Hepatocyte (in vitro differentiated cells): ENCODE measurements at places on chromosomes 7 and 10. TPM values are rescaled to one million over a fixed set of nuclear protein-coding genes. Genes with fewer than 3 reads are reported as not detected.

SFRP4 gene
- total RNA-seq, result 1.1 and 1.8 TPM in 2 replicates

DNA sequence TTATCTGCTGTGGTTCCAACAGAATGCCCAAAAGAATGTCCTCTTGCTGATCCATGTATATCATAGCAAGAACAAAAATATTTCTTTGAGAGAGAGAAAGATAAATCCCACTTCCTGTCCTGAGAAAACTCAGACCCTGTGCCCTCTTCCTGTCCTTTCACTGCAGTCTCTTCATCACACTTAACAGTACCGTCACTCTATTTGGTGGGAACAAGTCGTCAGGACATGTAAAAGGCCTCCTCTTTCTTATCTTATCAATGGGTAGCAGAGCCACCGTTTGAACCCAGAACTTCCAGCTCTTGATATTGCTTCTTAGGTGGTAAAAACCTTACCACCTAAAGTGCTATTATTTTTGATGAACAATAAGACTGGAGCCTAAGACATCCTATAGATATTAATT, 43.9 kb downstream of the CHRM2 start:
- no peaks in the 10 kb centered on the region for H3K36me3 ChIP-seq
- no peaks in the 10 kb centered on the region for H3K4me1 ChIP-seq
- no peak overlapping the region for H3K4me3 ChIP-seq
- DNase-seq, result no peak

- DNase-seq, result no peak
- H3K27ac ChIP-seq, result no peak overlapping the region
- H3K36me3 ChIP-seq, result no peaks in the 10 kb centered on the region
- no peaks in the 10 kb centered on the region for H3K4me1 ChIP-seq
- H3K27me3 ChIP-seq, result no peaks in the 10 kb centered on the region
- H3K4me3 ChIP-seq, result no peak overlapping the region
Measured at GRCh38 chr10:44593952-44594351, 209.1 kb upstream of the CXCL12 start.

LRIT1 gene
- not detected in 2 replicates for total RNA-seq

GRCh38 chr10:115092555-115093285, 445 bp upstream of the ATRNL1 start:
- peaks cover 51% of the 10 kb centered on the region for H3K27me3 ChIP-seq
- peak overlapping the region; percentile 88 for H3K4me3 ChIP-seq
- H3K4me1 ChIP-seq, result no peaks in the 10 kb centered on the region
- no peaks in the 10 kb centered on the region for H3K36me3 ChIP-seq
- peak overlapping the region; percentile 93 for H3K27ac ChIP-seq

BTBD16 gene
- total RNA-seq, result 0.47 and 0.92 TPM in 2 replicates

ANKRD30A gene
- not detected in 2 replicates for total RNA-seq
